ENCODE measurements at places on chromosomes 7 and 10.

DNA sequence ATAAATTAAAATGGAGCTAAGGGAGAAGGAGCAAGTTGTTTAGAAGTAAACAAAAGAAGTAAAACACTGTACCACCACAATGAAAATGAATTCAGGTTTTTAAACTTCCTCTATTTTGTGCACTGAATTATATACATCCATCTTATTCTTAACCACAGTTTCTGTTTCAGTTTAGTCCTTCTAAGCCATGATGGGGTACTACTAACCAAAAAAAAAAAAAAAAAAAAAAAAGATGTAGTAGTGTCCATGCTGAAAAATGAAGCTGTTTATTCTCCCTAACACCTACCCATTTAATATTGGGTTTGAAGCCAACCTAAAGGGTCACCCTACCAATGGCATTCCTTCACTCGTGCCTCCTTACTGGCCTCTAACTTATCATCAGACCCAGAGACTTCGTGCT lies 3.4 kb upstream of the BMPR1A start:
- no peak for DNase-seq

DNA sequence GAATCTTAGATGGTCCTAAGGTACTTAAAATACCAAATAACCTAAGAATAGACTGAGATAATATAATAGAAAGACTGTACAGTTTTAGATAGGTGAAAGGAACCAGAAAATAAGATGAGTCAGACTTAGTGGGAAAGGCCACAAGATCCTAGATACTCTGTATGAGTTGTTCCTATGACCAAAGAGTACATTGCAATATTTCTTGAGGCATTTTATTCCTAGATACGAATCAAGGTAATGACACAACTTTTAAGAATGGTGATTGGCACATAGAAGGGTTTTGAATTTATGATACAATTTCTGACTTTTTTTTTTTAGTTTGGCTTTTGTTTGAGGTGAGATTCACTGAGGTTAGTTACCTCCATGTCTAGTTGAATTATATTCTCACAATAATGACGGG lies 30.2 kb downstream of the MGAM start:
- DNase-seq, result no peak

GRCh38 chr10:101818872-101819633 lies 809 bp upstream of the OGA start:
- DNase-seq, result no peak

- no peak for DNase-seq
Observed at GRCh38 chr7:106062006-106062405, 50.1 kb downstream of the SYPL1 start.

- DNase-seq, result no peak
Observed at GRCh38 chr7:100485471-100485876, 1.7 kb downstream of the NYAP1 start.

- no peak for DNase-seq
Observed at GRCh38 chr7:39927018-39927417, 23.0 kb upstream of the CDK13 start.

- no peak for DNase-seq
Observed at GRCh38 chr7:28705350-28705749, 252.8 kb downstream of the TRIL start.

GRCh38 chr7:86643561-86644281 lies at the start of gene GRM3:
Gene GRM3, plus strand, starts transcription at chr7:86643909. Its CDS starts 121,237 bp downstream, at chr7:86765146.
- no peak for DNase-seq

GRCh38 chr10:123156078-123156477 lies 1.9 kb downstream of the BUB3 start:
- no peak for DNase-seq

DNA sequence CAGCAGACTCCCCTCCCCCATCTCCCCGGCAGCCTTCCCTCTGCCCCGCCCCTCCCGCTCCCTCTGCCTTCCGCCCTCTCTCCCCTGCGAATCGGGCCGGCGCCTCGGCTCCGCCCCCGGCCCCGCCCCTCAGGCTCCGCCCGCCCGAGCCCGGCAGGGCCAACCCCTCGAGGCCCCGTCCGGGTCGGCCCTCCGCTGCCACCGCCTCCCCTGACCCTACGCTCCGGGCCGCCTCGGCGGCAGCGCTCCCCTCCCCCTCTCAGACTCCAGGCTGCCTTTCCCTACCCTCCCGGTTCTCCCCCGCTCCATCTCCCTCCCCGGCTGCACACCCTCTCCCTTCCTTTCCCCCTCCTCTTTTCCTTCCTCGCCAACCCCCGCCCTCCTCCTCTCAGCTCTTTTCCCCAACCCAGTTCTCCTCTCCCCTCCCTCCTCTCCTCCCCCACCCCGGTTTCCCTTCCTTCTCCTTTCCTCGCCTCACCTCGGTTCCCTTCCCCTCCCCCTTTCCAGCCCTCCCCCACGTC lies 1.6 kb downstream of the ZNF467 start:
- peak; percentile 77 for DNase-seq

- no peak for DNase-seq
Observed at GRCh38 chr10:30127120-30127541, 67.7 kb upstream of the JCAD start.

DNA sequence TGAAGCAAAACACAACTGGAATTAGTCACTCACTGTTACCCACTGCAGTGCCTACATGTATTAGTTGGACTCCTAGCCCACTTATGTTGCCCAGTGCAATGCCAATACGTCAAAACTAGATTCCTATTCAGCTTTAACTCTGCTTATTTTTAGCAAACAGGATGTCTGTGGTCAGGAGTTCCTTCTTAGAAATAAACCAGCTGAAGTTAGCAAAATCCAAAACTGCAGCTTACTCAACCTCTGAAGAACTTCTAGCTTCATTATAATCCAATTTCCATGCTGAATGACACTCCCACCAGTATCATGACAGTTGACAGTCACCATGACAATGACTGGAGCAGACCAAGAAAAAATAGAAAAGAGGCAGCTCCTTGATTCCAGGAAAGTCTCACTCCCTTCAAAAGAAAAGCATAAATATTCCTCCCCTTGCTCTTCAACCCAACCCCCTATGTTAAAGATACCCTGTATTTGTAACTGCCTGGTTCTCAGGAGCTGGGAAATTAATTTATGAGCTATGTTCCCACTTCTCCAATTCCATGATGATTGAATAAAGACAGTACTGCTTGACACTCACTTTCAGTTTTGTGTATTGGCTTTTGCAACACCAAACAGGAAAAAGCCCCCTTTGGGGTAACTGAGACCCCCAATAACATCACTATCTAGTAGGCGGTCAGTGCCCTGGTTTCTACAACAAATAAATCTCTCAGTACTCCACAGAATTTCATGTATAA lies 327.4 kb downstream of the SORCS1 start:
- DNase-seq, result no peak

GRCh38 chr7:125149151-125149550 lies 219.5 kb upstream of the POT1 start:
- DNase-seq, result no peak

GRCh38 chr7:112172870-112173567 lies 33.2 kb downstream of the DOCK4 start:
- DNase-seq, result no peak

DNA sequence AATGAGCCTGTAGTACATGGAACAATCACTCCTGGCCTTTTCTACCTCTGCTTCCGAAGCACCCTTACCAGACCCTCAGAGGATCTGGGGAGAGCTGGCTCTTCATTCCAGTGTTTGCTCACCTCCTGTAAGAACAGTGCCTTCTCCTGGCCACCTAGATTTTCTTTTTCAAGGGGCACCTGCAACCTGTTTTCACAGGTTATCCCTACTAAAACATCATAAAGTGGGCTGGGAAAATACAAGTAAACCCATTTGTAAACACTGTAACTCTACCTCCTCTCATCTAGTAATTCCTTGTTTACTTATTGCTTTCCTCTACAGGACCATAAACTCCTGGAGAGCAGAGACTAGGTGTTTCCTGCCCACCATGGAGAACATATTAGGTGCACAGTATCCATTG lies 1.1 kb downstream of the PIK3AP1 start:
- DNase-seq, result no peak

GRCh38 chr7:91280185-91280584 lies 16.0 kb downstream of the FZD1 start:
- no peak for DNase-seq

DNA sequence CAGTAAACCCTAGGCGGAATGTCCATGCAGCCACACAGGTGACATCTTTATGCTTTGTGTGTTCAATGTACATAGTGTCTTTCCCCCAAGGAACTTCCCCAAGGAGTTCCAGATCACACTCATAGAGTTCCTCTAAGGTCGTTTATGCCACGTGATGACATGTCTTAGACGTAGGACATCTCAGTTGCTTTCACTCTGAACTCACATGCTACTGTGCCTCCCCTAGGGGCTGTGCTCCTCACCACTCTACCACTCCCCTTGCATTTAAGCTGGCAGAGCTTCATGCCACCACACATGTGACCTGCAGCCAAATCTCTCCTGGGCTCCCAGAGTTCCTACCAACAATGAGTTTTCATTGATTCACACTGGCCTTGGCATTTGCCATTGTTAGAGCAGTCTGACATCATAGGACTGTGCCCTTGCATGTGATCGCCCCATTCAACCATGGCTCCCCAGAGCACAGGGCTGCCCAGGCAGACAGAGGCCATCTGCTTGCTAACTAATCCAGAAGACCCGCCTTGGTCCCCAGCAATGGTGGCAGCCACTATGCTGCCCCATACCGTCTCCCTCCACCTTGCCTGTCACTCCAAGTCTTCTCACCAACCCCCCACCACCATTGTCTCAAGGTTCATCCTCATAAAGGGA lies 95.3 kb upstream of the MACROH2A2 start:
- DNase-seq, result no peak

- DNase-seq, result no peak
Observed at GRCh38 chr10:85741626-85742300, 624.8 kb downstream of the GRID1 start.

DNA sequence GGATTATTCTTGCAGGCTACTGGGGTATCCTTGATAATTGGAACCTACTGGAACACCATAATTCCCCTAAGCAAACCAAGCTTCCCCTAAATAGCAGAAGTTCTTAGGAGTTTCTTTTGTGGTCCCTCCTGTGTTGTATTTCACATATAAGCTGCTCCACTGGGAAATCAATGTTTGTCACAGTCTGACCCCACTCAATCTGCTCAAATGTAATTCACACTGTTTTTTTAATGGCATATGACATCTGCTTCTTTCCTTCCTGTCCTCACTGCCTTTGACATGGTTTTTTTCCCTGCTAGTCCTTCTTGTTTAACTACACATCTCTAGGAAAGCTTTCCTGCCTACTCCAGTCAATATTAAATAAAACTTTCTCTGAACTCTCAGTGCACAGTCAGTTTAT lies 1.8 kb upstream of the PTPRZ1 start:
- DNase-seq, result no peak

- no peak for DNase-seq
Observed at GRCh38 chr10:80518807-80519360, 18.8 kb upstream of the SH2D4B start.

DNA sequence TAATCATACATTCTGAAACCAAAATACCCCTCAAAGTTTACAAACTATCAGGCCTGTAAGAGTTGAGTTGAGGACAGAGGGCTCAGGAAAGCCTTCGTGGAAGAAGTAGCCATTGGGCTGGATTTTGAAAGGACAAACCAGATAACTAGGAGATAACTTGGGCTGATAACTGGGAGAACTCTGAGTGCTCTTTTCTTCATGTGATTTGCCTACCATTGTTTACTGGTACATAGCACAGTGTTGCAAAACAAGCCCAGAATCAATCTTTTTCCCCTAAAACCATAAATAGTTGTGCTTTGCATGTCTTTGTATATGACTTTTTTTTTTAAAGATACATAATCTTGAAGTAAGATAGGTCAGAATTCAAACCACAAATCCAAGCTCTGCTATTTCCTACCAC lies 106.7 kb upstream of the ITGB1 start:
- DNase-seq, result no peak

DNA sequence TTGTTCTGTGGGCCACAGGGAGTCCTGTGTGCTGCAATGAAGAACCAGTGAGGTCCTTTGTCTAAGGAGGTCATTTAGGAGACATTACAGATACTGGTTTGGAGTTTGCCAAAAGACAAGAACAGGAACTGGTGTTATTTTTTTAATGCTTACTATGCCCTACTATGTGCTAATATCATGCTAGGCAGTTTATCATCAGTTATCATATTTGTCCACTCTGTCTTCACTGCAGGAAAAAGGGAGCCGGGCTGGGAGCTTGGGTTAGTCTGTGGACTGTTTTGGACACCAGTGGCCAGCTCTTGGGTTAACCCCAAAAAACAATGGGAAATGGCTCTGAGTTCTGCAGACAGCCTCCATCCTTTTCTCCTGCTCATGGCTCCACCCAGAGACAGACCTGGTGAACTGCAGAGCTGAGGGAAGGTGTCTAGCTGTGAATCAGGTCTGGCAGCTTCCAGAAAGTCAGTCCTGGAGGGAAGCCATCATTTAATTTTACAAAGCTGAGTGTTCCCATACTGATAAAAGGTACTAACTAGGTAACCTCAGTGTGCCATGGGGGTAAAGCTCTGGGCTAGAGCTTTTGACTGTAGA lies 101.2 kb upstream of the ZNF746 start:
- DNase-seq, result no peak

DNA sequence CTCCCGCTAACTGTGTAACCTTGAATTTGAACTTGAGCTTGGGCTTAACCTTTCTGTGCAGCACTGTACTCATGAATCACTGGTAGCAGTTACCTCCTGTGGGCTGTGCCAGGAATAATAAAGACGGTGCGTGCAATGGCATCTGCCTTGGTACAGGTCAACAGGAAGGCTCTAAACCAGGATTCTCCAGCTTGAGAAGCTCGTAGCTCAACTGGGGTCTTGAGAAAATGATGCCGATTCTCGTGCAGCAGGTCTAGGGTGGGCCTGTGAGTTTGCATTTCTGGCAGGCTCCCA lies 112.5 kb upstream of the ANLN start:
- DNase-seq, result no peak

- no peak for DNase-seq
Observed at GRCh38 chr7:82017334-82017943, 247.6 kb upstream of the HGF start.

DNA sequence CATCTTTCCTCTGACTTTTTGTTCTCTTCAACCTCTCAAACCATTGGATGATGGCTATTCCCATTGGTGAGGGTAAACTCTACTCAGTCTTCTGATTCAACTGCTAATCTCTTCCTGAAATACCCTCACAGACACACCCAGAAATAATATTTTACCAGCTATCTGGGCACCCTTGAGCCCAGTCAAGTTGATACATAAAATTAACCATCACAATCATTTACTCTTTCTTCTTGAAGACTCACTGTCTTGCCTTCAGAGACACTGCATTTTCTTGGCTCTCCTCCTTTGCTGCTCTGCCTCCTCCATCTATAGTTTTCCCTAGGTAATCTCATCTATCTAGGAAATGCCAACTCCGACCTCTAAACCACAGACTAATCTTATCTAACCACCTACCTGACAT lies 12.6 kb upstream of the PRRT4 start:
- no peak for DNase-seq

DNA sequence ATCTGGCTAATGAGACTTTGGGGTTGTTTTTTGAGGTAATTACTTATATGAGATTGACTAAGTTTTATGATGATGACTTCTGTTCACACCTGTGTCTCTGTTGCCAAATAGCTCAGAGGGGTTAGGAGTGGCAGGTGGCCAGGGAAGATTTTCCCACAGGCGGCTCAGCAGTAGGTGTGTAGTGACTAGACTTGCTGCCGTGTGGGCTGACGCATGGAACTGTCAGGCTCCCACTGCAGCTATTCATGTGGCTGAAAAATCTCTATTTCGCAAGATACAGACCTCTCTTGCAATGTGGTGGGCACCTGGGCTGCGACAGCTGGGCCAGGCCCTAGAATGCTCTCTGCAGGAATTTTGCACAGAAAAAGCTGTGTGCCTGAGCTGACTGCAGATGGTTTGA lies 1.4 kb downstream of the CPA4 start:
- DNase-seq, result no peak

Measured in tibial nerve (tissue), 4 donors.